NCI-H2029 treated with DMSO at 0.1 percent for 48 hours (cell line): ENCODE measurements at places on chromosomes 4 and X.

DNA sequence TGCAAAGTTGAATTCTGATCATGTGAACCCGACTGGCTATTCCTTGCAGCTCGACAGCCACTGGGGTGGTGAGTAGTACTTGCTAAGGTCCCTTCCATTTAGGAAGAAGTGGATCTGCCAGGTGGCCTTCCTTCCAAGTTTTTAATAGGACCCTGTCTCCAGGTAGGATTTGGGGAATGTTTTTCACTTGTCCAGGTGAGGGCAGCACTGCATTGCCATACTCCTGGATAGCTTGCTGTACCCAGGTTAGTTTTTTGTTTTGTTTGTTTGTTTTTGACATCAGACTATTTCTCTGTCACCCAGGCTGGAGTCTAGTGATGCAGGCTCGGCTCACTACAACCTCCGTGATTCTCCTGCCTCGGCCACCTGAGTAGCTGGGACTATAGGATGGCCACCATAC, 29.8 kb downstream of the SAGE1 start:
- no peak for DNase-seq

GRCh38 chr4:38582889-38583470, 81.0 kb upstream of the KLF3 start:
- DNase-seq = no peak

DNA sequence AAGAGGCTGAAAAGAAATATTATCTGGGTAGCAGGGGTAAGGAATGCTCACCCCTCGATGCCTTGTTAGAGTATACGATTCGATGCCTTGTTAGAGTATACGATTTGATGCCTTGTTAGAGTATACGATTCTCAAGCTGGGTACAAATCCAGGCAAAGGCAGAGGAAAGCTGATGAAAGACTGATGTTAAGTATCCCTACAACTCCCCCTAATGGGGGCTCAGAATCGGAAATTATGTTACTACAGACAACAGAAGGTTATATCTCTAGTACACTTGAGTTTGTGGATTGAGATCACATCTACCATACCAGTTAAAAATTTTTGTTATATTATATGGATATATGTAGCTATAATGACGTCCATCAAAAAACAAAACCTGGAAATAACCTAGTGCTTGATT, 4.8 kb downstream of the LRRC66 start:
- no peak for DNase-seq

- DNase-seq = no peak
Measured at GRCh38 chr4:158836002-158836369, 67.2 kb downstream of the FNIP2 start.

GRCh38 chr4:11344916-11345315, 83.8 kb downstream of the HS3ST1 start:
- DNase-seq = no peak

DNA sequence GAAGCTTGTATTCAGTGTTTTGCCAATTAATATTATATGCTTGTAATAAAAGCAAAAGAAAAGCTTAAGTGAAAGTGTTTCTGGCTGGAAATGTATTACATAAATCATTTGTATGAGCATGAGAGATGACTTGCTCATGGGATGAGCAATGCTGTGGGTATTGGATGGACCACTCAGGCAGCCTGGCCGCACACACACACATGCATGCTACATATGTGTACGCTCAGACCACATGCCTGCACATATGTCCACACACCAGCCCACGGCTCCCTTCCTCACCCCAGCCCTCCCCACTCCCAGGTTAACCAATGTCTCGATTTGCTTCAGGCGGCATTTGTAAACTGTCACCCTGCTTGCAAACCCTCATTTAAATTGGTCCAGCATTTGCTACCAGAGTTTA, 55.9 kb downstream of the CPLX1 start:
- no peak for DNase-seq

DNA sequence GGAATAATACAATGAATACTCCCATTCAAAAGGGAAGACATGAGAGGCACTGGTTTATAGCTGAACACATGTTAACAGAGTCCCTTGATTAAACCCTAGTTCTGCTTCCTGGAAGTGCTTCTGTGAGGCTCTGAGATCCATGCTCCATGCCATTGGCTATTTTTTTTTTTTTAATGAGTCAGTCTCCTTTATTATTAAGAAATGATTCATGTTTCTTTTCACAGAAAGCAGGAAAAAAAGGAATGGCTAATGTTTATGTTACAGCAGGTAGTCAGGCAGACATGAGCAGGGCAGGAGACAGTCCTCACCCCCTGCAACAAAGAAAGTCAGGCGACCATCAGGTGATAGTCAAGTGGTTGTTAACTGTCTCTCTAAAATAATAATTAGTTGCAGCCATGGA, 598.7 kb downstream of the EPHA5 start:
- DNase-seq = no peak

DNA sequence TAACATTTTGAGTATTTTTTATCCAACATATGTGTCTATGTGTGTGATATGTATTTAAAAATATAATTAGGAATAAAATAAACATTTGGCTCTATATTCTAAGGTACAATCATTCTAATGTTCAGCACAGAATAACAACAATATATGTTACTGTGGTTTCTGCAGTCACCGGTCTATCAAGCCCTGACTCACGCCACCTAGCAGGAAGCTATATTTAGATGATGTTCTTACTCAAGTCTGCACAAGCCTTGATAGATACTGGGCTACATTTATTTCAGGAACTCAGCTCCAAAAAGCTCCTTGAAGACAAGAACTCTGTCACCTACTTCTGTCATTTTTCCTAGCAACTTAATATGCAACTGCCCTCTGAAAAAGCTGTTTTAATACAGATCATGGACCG, 152.0 kb upstream of the FTHL17 start:
- no peak for DNase-seq

DNA sequence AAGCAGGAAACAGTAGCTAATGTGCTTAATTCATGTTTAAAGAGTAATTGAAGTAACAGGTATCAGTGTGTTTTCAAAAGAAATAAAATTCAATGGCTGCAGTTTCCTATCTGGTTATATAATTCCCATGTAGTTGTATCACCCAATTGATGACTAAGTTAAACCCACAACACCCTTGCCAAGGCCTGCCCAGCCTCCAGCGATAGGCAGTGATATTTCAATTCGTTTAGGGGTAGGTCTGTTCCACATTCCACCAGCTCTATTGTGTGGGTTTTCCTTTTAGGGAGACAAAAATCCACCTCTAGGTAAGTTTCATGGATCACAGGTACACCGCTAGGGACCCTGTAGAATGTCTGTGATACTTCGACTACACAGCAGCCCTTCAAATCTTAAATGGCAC, 24.7 kb upstream of the MXRA5 start:
- DNase-seq = no peak

GRCh38 chr4:187208651-187209050, 485.0 kb upstream of the FAT1 start:
- DNase-seq = no peak

- DNase-seq = peak; percentile 7
Measured at GRCh38 chr4:162497564-162498167, 333.9 kb upstream of the FSTL5 start.
